ENCODE measurements at places on chromosomes 2 and 18.

- no peak for DNase-seq
Measured at GRCh38 chr2:45311559-45311958, 299.5 kb downstream of the SRBD1 start.

DNA sequence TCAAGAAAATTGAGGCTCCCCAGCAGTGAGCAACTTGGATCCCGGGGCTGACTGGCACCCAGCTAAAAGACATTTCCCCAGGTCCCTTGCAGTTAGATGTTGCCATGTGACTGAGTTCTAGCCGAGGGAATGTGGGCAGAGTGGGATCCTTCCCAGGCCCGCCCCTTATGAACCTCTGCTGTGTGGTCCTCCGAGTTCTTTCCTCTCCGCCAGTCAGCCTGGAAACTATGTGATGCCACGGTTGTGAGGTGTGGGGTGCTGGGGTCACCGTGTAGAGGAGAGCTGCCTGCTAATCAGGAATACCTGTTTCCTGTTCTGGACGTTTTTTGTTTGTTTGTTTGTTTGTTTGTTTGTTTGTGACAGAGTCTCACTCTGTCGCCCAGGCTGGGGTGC lies 45.5 kb downstream of the TMEM37 start:
- no peak for DNase-seq

GRCh38 chr2:58904095-58904494 lies 663.0 kb upstream of the FANCL start:
- no peak for DNase-seq

- DNase-seq, result no peak
Measured at GRCh38 chr2:3176071-3176868, 201.3 kb downstream of the EIPR1 start.

- DNase-seq, result no peak
Measured at GRCh38 chr2:239765911-239766310, 259.2 kb downstream of the NDUFA10 start.

DNA sequence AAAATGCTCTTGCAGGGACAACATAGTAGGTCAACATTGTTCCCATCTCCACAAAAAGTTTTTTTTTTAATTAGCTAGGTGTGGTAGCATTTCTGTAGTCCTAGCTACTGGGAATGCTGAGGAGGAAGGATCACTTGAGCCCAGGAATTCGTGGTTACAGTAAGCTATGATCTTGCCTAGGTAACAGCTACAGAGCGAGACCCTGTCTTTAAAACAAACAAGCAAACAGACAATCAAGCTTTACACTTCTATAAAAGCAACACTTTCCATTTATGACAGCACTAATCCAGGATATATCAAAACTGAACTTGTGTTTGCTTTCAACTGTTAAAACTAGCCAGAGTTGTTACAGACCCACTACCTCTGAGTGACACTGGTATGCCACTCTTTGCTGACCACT lies 12.0 kb downstream of the UGT1A3 start:
- no peak for DNase-seq

DNA sequence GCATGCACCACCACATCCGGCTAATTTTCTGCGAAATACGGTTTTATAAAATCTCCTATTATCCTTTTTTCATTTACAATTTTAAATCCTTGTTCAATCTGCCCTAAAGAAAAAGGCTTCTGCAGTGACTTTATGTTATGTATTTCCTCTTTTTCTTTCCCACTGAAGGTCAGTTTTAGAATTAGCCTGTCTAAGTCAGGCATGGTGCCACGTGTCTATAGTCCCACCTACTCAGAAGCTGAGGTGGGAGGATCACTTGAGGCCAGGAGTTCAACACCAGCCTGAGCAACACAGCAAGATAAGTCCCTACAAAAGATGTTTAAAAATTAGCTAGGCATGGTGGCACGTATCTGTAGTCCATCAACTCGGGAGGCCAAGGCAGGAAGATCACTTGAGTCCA lies 39.8 kb upstream of the TNFRSF11A start:
- no peak for DNase-seq

GRCh38 chr2:45992021-45992740 lies 305.0 kb upstream of the EPAS1 start:
- no peak for DNase-seq

GRCh38 chr2:1693723-1694122 lies 50.6 kb downstream of the PXDN start:
- no peak for DNase-seq

DNA sequence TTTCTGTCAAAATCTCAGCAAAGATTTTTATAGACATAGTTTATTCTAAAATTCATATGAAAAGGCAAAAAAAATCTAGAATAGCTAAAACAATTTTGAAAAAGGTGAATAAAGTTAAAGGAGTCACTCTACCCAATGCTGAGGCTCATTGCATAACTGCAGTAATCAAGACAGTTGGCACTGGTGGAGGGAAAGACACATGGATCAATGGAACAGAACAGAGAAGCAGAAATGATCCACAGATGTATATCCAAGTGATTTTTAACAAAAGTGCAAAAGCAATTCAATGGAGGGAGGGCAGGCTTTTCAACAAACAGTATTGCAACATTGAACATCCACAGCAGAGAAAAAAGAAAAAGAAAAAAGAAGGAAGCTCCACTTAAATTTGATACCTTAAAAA lies 162.8 kb downstream of the RBM43 start:
- no peak for DNase-seq
